Lower leg skin (tissue), 4 donors: ENCODE measurements at places on chromosomes 5 and 9. TPM values are rescaled to one million over a fixed set of nuclear protein-coding genes. Genes with fewer than 3 reads are reported as not detected.

DNA sequence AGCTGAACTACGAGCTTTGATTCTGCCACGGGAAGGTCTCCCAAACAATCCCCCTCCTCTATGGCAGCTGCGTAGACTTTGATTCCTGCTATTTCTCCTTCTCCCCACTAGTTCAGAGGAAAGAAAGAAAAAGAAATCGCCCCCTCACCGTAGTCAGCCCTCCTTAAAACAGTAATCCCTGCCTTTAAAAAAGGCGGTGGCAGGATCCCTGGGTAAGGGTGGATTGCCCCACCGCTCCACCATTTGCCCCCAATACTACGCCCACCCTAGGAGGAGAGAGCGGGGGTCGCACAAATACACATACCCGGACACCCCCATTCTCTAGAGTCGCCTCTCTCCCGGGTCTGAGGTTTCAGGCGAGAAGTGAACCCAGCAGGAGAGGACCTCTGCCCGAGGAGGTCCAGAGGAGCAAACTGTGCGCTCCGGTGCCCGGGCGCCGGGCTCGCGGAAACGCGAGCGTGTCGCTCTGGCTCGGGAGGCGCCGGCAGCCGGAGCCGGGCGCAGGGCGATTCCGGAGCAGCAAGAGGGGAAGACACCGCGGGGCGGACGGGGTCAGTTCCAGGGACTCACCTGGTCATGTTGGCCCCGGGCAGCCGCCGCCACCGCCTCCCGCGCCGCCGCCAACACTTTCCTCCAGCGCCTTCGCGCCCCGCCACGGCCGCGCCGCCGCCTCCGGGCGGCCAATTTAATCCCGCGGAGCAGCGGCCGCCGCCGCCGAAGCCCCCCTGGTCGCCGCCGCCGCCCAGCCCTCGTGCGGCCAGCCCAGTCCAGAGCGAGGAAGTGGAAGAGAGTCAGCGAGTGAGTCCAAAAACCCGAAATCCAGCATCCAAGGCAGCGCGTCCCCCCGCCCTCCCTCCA, 1057.7 kb upstream of the DMAC1 start:
- DNase-seq = no peak

DNA sequence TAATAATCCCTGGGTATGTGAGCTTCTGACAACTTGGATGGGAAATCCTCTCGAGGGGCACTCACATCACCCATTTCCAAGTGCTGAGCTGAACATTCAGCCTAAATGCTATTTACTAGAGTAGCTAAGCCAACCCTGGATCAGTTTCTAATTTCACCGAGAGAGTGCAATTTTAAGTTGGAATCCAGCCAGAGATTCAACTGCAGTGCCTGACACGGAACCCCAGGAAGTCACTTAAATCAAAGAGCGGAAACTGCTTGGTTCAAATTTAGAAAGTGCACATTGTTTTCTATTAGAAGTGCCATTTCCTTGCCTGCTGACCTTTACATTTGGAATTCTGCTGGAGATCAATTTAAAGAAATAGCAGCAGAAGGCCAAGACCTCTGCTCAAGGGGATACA, 8.8 kb downstream of the SPRY4 start:
- no peak for DNase-seq

Gene SNCAIP
- 13.0 TPM for total RNA-seq

DNA sequence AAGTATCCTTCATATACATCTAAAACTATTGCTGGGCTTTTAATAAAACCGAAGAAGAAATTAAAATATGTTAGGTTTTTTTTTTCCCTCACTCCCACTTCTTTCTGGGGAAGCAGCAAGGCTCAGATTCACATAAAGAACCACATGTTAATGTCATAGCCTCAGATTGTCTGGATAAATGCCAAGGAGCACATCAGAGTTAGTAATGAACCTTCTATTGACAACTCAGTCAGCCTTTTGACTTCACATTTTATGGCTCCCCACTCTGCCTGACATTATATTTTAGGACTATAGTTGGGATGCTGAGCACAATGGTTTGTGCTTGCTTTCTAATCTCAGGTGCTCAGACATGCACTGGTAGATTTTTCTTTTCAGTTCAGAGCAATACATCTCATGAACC, 21.8 kb downstream of the DMAC1 start:
- DNase-seq = no peak

Gene PCDH1
- total RNA-seq = 85.1 TPM
